ENCODE measurements at places on chromosomes 1 and 21. TPM values are rescaled to one million over a fixed set of nuclear protein-coding genes. Genes with fewer than 3 reads are reported as not detected.

- no peak overlapping the region for H3K4me3 ChIP-seq
- H3K36me3 ChIP-seq, result no peaks in the 10 kb centered on the region
- H3K4me1 ChIP-seq, result peaks cover 21% of the 10 kb centered on the region
- no peaks in the 10 kb centered on the region for H3K27me3 ChIP-seq
- no peak for DNase-seq
Observed at GRCh38 chr1:229197265-229197585, 73.7 kb upstream of the RAB4A start.

DNA sequence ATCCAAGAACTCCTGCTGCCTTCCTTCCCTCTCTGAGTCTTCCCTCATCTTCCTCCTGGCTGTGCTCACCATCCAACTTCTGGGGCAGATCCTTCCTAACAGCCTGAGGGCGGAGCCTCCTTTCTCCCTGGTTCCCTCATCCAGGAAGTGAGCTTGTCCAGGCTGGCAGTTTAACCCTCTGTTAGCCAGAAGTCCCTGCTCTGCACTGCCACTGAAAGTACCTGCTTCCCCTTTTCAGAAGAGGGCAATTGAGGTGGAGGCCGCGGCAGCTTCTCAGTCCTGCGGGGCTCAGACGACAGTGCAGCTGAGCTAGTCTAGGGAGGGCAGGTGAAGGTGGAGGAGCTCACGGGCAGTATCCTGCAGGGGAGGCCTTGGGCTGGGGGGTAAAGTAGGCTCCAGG, 149.1 kb downstream of the FCRL5 start:
- no peak overlapping the region for H3K4me3 ChIP-seq
- no peak for DNase-seq

DNA sequence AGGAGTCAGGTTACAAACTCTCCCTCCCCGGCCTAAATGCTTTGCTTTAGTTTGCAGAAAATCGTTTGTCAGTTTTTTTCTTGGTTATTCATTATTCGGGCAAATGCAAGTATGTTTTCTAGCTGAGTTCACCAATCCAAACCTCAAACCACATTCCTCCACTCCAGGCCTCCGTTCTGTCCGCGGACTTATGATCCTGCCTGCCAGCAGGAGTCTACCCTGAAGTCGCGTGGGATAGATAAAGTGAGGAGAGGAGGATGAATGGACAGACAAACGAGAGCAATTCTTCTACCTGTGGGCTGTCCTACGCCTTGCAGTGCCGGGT, 1.3 kb downstream of the ADAMTS1 start:
- peaks cover 15% of the 10 kb centered on the region for H3K4me1 ChIP-seq
- H3K27me3 ChIP-seq, result peaks cover 19% of the 10 kb centered on the region
- H3K4me3 ChIP-seq, result peak overlapping the region; percentile 31
- H3K36me3 ChIP-seq, result no peaks in the 10 kb centered on the region
- DNase-seq, result no peak
- H3K27ac ChIP-seq, result no peak overlapping the region

DNA sequence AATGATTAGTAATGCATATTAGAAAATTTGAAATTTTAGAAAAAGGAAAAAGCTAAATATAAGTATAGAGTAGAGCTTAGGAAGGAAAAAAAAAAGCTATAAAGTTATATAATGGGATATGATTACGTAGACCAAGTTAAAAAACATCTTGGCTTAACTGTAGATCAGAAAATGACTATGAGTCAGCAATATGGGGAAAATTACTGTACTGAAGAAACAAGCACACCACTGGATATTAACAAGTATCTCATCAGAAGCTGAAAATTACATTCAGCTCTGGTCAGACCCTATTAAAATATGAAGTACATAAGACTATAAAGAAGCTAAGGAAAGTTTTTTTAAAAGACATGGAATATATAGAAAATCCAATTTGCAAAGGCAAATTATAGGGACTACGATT, 19.5 kb downstream of the DNAJC8 start:
- no peaks in the 10 kb centered on the region for H3K27me3 ChIP-seq
- no peak for DNase-seq
- peaks cover 21% of the 10 kb centered on the region for H3K36me3 ChIP-seq
- H3K4me3 ChIP-seq, result no peak overlapping the region

GRCh38 chr21:17002594-17003257, 510.1 kb upstream of the CXADR start:
- no peak overlapping the region for H3K27ac ChIP-seq
- H3K4me3 ChIP-seq, result no peak overlapping the region
- no peaks in the 10 kb centered on the region for H3K27me3 ChIP-seq
- no peak for DNase-seq

DNA sequence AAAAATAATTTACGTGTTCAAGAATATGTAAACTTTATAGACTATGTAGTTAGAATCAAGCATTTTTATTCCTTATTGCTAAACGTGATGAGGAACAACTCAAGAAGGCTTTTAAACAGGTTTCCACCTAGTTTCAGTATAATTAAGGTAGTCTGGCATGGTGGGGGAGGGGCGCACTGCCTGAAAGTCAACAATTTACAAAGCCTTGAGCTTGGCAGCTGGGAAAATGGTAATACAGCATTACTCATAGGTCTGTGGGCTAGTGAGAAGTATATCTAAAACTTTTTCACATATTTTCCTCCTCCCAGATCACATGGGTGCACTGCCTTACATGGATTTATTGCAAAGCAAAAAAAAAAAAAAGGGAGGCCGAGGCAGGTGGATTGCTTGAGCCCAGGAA, 75.2 kb downstream of the EVI5 start:
- H3K36me3 ChIP-seq, result no peaks in the 10 kb centered on the region
- no peak overlapping the region for H3K27ac ChIP-seq
- H3K4me1 ChIP-seq, result no peaks in the 10 kb centered on the region
- DNase-seq, result no peak
- H3K4me3 ChIP-seq, result no peak overlapping the region

RXRG gene
- total RNA-seq, result not detected

LYPD8 gene
- total RNA-seq, result not detected

All from CD8-positive, alpha-beta memory T cell (primary cell).